Glomerular endothelial cell (primary cell): ENCODE measurements at places on chromosomes 1 and 21. TPM values are rescaled to one million over a fixed set of nuclear protein-coding genes. Genes with fewer than 3 reads are reported as not detected.

DNA sequence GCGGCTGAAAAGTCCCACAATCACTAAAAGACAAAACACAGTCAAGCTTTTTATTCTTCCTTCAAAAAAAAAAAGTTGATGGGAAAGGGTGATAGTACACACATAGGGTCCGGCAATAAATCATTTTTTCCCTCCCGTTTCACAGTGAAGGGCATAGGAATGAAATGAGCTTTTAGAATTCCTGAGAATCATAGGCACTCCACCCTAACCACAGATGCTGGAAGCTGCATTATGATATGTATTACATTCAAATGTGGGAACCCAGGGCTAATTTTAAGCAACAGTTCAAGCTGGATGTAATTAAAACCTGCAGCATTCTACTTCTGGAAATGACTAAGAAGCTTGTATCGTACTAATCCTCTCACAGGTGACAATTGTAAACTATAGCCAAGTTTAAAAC lies 75.7 kb upstream of the KCNJ15 start:
- no peak for DNase-seq

- DNase-seq, result no peak
Observed at GRCh38 chr1:69967245-69967766, 238.1 kb downstream of the LRRC40 start.

- no peak for DNase-seq
Observed at GRCh38 chr21:39187141-39187540, 3.9 kb upstream of the PSMG1 start.

DNA sequence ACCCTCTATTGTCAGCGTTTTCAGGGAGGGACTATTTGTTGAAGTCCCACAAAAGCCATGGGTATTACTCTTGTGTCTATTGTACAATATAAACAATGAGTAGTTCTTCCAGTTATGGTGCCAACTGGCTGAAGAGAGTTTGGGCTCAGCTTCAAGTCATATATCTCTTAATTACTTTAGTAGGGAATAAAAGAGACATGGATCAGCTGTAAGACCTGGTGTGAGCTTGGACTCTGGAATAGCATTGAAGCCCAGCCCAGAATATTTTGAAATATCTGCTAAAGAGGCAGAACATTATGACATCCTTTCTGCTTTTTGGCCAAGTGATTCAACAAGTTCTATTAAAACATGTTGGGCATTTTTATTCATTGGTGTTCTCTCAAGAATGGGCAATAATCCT lies 224.9 kb downstream of the BACH1 start:
- DNase-seq, result no peak

GRCh38 chr1:208917281-208917680 lies 666.2 kb upstream of the CAMK1G start:
- DNase-seq, result no peak

DNA sequence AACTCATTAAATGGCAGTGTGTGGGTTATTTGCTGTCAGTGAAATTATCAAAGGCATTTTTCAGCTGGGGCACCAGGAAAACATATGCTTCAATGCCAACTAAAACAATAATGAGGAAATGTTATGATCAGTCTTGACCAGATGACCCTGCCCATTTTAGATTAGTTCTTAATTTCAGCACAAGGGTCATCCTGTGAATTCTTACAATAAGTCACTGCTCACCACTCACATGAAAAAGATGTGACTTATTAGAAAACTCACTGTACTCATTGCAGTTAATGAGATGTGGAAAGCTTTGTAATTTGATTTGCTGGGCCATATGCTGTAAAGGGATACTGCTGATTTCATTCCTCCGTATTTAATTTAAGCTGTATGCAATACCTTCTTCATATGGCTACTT lies 178.5 kb upstream of the LMO4 start:
- no peak for DNase-seq

C1orf115 gene
- 20.4 and 21.8 TPM in 2 replicates for total RNA-seq

G0S2 gene
- total RNA-seq, result 1.7 and 6.4 TPM in 2 replicates

OR6N1 gene
- total RNA-seq, result not detected in 2 replicates

DNA sequence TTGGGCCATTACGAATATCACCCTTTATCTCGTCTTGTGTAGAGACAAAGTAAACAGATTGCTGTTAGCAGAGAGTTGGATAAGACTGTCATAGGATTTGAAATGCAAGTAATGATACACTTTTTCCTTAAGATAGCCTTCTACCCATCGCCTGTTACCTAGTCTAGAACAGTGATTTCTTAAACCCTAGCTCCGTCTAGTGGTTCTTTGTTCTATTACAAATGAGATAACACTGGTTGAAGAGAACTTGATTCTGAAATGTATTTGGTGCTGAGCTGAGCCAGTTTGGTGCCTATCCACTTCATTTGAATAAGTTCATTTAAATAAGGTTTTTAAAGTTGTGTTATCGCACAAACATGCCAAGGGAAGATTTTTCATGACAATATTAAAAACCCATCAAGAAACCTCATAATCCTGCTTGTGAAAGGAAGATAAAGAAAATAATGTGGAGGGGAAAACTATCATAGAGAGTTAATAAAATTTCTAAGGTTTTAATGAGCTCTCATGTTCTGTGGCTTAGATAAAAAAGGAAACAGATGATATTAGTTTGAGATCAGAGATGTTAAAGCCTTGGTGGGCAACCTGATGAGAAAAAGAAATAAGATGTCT lies 1.5 kb upstream of the KCNH1 start:
- DNase-seq, result peak; percentile 5

DNA sequence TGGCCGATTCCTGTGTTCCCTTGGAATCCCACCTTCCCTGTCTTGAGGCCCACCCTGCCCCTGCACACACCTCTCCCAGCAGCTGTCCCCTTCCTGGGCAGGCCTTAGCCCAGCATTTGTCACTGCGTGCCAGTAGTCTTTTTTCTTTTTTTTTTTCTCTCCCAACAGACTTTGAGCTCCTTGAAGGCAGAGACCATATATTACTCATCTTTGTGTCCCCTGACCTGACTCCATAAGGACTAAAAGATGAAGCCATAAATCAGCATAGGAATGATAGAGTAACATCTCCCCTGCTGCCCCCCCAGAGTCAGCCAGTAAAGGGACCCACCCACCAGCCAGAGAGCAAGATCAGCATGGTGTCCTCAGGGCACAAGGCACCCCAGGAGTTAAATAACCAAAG lies 27.4 kb downstream of the PIGM start:
- no peak for DNase-seq
